ENCODE measurements at places on chromosomes 5 and 9.
A peak's percentile ranks its signal among the peaks of the same experiment; 100 is the strongest.

DNA sequence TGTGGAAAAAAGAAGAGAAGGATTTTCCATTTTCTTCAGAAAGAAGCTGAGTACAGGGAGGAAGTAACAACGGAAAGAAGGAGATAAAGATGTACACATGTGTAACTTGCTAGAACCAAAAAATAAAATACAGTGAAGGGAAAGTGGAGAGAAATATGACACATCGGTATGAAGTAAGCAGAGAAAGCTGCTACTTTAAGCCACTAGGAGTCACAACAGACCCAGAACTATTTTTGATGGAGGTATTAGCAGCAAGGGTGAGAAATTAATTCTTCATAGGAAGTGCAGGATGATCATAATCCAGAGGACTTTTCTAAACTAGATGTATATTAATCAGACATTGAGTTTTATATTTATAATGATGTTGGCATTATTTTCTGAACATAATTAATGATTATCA lies 88.5 kb downstream of the FAM174A start:
- peak; percentile 21 for DNase-seq

- DNase-seq, result no peak
Observed at GRCh38 chr9:11708899-11709298, 984.3 kb upstream of the TYRP1 start.

- DNase-seq, result no peak
Observed at GRCh38 chr5:99169309-99169708, 240.5 kb upstream of the CHD1 start.

DNA sequence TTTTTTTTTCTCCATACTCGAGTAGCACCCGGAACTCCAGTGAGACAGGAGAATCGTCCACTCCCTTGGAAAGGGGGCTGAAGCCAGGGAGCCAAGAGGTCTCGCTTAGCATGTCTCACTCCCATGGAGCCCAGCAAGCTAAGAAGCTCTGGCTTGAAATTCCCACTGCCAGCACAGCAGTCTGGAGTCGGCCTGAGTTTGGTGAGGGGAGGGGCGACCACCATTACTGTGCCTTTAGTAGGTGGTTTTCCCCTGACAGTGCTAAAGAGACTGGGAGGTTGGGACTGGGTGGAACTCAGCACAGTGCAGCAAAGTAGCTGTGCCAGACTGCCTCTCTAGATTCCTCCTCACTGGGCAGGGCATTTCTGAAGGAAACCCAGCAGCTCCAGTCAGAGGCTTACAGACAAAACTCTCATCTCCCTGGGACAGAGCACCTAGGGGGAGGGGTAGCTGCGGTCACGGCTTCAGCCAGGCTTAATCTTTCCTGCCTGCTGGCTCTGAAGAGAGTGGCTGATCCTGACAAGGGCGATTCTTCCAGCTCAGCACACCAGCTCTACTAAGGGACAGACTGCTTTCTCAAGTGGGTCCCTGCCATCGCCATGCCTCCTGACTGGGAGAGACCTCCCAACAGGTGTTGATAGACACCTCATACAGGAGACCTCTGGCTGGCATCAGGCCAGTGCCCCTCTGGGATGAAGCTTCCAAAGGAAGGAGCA lies 414.5 kb upstream of the ZNF608 start:
- DNase-seq, result no peak

- no peak for DNase-seq
Observed at GRCh38 chr9:130977811-130978221, 31.2 kb upstream of the LAMC3 start.

GRCh38 chr9:135490166-135490870 lies 10.2 kb upstream of the MRPS2 start:
- no peak for DNase-seq

DNA sequence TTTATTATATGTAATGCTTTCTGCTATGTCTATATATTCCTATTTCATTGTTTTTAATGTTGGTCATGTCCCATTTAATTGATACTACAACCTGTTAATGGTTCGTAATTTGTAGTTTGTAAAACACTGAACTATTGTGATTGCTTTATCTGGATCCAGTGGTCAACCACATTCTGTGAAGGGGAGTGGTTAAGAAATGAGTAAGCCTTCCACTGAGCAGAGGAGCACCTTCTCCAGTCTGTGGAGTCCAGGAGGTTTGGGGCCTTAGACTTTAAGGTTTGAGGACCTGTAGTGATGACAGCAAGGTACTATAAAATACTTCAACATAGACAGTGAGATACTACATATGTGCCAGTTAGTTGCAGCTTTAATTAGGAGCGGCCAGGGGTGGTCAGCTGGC lies 67.7 kb upstream of the RAD23B start:
- peak; percentile 10 for DNase-seq

DNA sequence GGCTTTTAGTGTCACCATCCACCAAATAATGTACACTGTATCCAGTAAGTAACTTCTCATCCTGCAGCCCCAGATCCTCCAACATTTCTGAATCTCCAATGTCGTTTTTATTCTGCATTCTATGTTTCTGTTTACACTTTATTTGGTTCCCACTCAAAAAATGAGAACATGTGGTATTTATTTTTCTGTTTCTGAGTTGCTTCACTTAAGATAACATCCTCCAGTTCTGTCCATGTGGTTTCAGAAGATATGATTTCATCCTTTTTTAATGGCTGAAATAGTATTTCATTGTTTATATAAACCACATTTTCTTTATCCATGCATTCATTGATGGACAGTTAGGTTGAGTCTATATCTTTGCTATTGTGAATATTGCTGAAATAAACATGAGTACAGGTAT lies 677.3 kb upstream of the FTMT start:
- no peak for DNase-seq

DNA sequence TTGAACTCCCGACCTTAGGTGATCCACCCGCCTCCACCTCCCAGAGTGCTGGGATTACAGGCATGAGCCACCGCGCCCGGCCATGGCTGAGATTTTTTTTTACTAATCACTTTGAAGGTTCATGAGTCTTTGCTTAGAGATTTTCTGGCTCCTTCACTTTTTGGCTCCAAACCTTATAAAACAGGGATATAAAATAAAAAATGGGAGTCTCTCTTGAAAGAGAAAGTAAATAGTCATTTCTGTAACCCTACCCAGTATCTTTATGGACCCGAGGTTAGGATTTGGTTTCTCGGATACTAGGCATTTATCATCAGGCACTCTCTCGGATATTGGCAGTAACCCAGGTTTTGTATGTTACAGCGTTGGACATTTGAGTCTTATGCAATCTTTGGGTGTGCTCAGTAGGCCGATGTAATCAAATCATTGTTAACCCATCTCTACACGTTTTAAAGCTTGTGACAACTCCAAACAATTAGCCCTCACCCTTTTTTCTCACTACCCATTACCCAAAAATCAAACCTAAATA lies 25.3 kb downstream of the STXBP1 start:
- DNase-seq, result no peak

- no peak for DNase-seq
Observed at GRCh38 chr9:113564498-113565237, 101.1 kb downstream of the RGS3 start.

DNA sequence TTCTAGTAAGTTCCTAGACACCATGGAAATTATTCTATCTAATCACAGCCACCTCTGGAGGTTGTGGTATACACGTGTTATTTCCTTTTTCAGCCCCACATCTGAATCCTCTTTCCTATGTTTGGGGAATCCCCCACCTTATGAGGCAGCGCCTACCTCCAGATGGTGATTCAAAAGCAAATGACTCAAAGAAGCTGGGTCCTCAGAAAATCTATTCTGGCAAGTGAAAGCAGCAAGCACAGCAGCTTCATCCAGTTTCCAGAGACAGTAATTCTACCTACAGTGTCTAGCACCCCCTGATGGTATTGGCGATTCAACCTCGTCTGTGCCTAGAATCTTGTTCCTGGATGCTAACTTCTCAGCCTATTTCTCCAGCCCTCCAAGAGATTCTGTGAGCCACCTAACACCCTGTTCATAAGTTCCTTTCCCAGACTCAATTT lies 43.0 kb downstream of the STRBP start:
- DNase-seq, result peak; percentile 77

DNA sequence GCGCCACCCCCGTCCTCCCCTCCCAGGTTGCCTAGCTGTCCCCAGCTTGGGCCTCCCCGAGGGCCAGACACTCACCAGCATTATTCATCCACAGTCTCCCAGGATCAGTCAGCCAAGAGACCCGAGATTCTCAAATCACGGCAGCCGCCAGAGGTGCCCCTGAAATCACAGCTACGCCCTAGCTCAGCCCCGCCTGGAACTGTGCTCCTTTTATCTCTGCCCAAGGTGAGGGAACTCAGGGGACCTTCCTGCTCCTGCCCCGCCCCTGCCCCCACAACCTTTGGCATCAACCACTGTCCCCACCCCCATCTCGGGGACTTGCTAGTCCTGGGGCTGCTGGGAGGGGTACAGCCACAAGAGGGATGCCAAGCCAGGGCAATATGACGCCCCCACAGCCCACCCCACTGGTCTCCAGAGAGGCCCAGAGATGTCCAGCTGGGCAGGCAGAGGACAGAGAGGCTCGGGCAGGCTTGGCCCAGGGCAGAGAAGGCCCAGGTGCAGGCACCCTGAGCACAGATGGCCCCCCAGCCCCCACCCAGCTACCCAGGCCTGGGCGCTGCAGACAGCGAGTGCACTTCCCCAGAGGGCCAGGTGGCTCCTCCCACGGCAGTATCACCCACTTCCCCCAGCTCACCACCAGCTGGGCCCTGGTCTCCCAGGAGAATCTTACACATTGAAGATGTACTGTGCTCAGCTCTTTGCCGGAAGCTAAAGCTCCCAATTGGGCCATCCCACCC lies at the start of gene FUT7:
FUT7 (minus strand) TSS at position 185 of the 737 bp plus-strand sequence; CDS start at position 88, 97 bp downstream.
- DNase-seq, result no peak

GRCh38 chr9:72349911-72350310 lies 15.1 kb downstream of the ZFAND5 start:
- DNase-seq, result no peak

DNA sequence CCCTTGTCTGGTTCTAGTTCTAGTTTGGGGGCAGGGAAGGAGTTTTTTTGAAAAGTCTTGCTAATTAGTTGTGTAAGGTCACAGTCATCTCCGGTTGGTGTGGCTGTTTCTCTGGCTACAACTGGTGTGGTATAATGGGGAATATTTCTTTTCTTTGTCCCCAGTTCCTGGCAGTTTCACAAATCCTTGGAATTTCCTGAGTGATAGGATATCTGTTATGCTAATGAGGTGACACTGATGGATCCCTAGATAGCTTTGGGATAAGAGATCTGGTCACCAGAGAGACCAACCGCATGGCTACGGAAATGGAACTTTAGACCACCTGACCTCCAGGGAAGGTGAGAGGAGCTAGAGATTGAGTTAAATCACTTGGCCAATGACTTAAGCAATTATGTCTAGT lies 494.6 kb downstream of the ARHGEF28 start:
- no peak for DNase-seq

- DNase-seq, result no peak
Observed at GRCh38 chr5:42982107-42982622, 58.0 kb downstream of the ANXA2R start.

GRCh38 chr5:58544195-58544594 lies 38.7 kb upstream of the RAB3C start:
- no peak for DNase-seq

- no peak for DNase-seq
Observed at GRCh38 chr9:12666813-12667212, 26.4 kb upstream of the TYRP1 start.

GRCh38 chr5:108515517-108516105 lies 133.7 kb upstream of the FBXL17 start:
- no peak for DNase-seq

DNA sequence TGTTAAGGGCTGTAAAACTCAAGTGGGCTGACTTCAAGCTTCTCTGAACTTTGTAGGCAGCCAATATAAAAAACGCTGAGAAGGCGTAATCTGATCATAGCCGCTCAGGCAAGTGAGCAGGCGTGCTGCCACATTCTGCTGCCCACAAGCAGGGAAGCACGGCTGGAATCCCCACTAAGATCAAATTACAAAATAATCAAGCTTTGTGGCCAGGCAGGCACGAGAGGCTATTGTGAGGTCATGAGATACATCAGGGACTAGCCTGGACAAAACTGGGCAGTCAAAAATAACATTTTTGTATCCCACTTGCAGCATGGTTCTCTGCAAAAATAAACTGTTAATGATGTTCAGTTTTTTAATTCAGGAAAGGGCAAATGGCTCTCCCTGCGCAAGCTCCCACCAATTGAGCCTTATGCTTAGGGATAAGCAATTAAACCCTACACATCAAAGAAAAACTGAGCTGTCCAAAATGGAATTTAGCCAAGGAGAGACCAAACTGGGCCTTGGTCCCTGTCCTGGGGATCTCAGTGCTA lies 64.0 kb downstream of the POU5F2 start:
- no peak for DNase-seq

DNA sequence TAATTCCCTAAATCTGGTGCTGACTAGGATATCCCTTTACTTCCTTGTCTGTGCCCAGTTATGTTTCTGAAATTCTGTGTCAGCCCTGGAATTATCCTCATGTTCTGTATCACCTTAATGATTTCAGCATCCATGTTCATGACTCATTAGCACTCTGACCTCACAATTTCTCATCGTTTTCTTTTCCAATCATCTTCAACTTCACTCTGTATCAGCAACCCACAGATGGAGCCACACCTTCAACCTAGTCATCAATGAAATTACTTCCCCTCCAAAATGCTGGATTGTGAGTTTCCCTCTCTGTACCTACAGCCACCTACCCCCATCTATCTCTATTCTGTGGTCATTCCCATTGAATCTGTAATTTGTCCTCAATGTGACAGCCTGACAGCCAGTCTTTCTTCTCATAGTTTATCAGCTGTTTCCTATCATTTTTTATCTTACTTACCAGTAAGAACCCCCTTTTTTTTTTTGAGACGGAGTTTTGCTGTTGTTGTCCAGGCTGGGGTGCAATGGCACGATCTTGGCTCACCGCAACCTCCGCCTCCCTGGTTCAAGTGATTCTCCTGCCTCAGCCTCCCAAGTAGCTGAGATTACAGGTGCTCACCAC lies 3.1 kb upstream of the IL6ST start:
- DNase-seq, result no peak

DNA sequence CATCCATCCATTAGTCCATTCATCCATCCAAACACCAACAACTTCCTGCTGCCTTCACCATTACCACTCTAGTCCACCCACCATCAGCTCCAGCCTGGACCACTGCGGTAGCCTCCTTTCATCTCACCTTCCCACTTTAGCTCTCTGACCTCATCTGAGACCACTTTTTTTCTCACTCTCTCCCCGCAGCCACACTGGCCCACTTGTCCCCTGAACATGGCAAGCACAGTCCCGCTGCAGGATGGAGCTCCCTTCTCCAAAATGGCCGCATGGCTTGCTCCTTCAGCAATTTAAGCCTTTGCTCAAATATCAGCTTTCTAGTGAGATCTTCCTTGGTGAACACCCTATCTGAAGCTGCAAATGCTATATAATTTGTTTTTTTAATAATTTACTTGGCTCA lies 11.1 kb downstream of the CSF1R start:
- no peak for DNase-seq

Data from GM20000 (cell line).